ENCODE measurements at places on chromosomes 3 and 15.
A peak's percentile ranks its signal among the peaks of the same experiment; 100 is the strongest.

DNA sequence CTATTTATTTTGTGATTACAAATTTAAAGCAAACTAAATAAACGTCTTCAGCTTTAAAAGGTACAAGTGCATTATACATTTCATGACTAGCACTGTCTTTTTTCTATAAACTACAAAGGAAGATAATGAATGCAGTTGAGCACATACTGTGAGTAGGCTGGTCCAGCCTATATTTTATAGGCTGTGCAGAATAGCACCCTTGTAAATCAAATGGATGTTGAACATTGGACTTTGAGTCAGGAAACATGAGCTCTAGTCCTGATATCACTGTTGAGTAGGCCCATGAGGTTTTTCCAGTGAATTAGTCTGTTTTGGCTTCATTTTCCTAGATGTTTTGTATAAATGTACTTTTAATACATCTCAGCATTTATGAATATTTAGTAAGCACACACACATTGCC lies 447.3 kb upstream of the KCNMB2 start:
- no peak for DNase-seq

DNA sequence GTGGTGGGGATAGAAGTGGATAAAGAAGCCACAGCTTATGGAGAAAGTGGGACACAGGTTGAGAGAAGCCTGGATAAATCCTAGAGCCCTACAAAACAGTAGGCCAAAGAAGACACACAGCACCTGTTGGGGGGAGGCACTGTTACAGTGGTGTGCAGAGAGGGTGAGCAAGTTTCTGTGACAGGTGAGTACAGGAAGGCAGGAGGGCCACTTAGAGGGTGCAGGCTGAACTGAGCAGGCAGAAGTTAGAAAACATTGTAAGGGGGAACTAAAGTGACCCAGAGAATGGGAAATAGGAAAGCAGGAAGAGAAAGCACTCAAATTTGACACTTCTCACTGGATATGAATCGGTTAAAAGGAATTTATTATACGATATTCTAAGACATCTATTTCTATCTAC lies 146.1 kb upstream of the TMCO5A start:
- DNase-seq, result no peak

DNA sequence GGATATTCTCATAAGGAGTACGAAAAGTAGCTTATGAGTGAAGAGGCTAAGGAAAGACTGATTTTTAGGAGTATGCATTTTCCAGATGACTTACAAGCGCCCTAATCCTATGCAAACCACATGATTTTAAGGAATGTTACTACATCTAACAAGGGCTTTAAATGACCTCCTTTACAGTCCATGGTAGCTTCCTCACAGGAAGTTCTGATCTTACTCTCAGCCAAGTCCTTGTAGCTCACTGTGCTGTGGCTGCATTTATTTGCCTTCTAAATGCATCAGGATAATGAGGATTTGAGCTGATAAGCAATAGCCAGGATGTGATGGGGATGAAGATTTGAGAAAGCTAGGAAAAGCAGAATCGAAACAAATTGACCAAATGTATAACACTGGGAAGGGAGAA lies 896.0 kb downstream of the MCTP2 start:
- DNase-seq, result no peak

- DNase-seq, result no peak
Measured at GRCh38 chr3:41111011-41111410, 88.3 kb upstream of the CTNNB1 start.

DNA sequence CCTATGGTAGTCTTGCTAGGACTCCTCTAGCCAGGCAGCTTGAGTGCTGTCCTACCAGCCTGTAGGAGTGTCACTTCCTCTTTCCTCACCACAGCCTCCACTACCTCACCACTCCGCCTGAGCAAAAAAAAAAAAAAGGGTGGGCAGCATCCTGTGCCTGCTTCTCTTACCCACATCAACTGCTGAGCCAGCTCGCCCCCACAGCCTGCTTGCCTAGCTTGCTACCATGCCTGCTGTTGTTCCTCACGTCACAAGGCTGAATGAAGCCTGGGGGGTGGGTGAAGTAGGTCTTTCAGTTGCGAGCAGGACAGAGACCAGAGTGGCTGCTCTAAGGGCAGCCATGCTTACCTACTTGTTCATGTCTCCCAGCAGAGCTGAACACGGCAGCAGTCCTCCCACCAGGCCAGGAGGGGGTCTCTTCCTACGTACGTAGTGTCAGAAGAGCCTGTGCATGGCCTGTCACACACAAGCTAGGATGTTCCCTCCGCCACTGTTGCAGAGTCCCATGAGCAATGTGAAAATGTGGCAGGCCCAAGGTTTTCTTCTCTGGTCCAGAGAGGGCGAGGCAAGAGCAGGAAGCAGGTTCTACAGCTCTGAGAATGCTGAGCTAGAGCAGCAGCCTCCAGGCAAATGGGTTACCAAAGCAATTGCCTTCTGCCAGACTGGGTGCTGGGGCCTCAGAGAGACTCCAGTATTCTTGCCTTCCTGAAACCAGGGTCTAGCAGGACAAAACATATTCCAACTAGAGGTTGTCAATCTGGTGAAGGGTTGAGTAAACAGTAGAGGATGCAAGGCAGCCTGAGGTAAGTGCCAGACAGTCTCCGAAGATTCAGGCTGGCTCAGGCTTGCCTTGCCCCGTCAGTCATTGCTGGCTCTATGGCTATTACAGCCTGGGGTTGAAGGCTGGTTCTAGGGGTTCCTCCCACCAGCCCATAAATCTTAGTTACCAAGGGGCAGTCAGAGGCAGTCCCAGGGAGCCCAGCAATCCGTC lies 8.1 kb downstream of the PPM1M start:
- DNase-seq, result peak; percentile 67

Data from activated CD8-positive, alpha-beta memory T cell treated with anti-CD3 and anti-CD28 coated beads for 1 hour (primary cell).